KBM-7 (cell line): ENCODE measurements at places on chromosomes 7 and 10.

DNA sequence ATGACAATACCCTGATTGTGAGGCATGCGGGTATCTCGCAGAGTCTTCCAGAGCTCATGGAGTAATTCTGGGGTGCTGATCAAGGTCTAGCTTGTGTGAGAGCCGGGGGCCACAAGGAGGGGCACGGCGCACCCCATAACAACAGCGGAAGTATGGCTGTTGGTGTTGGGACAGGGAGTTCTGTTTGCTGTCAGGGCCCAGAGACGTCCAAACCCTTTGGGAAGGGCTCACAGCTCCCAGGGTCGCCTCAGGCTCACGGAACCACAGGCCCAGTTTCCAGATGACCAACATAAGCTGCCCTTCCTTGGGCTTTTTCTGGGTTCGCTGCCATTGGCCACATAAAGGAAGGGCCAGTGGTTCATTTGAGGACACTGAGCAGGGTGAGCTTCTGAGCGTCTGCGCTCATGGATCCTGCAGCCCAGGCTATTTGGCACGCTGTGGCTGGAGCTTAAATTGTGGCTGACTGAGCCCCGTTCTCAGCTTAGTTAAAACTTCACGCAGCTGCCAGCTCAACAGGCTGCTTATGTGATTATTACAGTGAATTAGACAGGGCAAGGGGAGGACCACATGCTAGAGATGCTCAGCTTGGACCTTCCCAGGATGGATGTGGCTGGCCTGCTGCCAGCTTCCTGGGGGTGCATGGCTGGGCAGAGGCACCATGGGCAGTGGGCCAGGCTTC lies 92.3 kb downstream of the DNAJB6 start:
- no peak for DNase-seq

DNA sequence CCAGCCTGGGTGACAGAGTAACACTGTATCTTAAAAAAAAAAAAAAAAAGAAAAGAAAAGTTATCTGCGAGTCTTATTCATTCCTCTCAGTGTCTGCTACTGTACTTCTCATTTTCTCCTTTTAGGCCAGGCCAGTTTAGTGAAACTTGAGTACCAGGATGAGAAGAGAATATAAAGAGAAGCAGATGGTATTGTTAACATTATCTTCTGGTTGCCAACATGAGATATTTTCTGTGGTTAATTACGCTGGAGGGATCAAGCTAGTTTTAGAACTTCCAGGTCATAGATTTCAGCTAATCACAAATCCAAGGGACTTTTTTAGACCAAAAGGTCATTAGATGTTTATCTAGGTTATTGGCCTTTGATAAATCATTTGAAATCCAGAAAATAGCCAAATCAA lies 252.6 kb upstream of the SMIM30 start:
- DNase-seq = no peak

DNA sequence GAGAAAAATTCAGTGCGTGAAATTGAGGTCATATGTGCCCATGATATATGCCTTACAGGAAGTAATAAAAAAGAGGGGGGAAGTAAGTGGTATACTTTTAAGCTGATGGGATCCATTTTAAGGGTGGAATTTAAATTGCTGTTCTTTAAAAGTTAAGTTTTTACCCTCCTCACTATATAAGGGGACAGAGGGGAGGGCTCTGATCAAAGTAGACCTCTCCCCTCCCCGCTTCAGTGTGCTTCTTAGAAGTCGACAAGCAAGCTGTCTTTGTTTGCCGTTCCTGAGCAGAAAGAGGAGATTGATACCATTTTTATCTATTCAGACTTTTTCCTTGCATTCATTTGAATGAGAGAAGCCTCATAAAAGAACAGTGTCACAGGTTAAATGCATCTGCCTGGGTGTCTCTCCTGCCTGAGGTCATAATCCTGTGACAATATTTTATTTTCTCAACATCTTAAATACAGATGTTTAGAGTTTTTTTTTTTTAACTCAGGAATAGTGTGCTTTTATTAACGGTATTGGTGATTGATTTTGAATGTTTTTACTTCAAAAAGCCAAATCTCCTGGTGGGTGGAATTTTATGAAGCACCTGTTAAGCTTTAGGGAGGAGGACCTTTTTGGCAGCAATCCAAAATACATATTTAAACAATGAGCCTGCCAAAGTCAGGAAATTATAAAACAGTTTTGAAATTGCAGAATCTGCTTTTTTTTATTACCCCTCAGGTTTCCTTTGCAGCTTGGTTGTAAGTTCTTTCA lies 141.7 kb downstream of the KAT6B start:
- peak; percentile 68 for DNase-seq

DNA sequence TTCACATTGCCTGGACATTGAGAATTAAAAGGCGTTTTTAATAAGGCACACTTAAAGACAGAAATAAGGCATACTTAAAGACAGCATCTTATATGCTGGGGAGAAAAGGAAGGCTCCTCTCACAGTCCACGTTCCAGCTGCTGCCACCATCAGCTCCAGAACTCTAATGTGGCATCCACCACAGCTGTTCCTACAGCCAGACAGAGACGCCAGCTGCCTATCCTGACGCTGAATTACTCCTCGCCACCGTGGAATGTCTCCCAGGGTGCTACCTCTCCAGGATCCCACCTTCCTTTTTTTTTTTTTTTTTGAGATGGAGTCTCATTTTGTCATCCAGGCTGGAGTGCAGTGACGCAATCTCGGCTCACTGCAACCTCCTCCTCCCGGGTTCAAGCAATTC lies 30.8 kb downstream of the SLC37A3 start:
- DNase-seq = no peak

DNA sequence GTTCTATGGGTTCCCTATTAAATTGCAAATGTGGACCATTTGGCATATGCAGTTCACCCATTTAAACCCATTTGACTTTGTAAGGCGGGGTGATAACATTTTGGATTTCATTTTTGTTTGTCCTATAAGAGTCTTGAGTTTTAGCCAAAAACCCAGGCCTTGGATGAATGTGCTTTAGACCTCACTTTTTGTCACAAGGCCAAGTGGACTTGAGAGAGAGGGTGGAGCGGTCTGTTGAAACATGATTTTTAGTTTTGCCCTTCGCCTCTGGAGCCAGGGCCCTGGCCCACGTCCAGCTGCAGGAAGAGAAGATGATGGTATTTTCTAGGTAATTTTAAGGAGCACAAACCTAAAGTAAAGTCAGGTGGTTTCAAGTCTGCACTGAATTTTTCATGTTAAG lies 260.1 kb downstream of the SLC25A13 start:
- no peak for DNase-seq

- DNase-seq = no peak
Measured at GRCh38 chr7:116316838-116317628, 106.7 kb downstream of the TES start.

DNA sequence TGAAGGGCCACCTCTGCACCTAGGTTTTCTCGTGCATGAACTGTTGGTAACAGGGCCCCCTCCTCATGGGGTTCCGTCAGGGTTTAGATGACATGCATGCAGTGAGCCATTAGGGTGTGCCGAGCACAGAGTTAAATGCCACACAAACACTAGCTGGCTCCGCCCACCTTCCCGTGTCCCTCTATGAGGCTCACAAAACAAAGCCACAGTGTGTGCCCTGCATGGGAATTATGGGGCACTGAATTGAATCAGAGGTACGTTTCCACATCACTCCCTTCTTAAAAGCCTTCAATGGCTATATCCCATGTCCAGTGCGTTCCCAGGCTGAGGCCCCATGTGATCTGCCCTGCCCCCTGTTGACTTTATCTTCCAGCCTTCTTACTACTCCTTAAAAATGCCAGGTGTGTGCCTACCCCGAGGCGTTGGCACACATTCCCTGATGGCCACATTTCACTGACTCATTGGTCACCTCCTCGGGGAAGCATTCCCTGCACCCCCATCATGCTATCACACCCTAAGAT lies 35.7 kb downstream of the GSDME start:
- DNase-seq = no peak

DNA sequence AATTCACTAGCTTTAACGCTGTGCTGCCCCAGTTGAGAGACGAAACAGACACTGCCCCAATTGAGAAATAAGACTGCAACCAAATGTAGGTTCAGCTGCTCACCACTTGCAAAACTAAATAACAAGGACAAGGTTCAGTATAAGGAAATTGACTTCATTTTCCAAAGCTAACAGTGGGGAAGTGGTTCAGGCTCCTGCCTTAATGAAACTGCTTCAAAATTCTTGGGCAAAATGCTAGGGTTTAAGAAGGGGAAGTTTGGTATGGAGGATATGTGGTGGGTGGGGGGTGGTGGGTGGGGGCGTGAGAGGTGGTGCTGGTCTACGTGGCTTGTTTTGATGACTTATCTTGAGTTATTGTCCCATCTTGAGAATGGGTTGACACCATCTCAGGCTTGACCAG lies 21.8 kb downstream of the MRPL32 start:
- DNase-seq = no peak

- no peak for DNase-seq
Measured at GRCh38 chr7:130521258-130521951, 29.5 kb downstream of the MEST start.

- DNase-seq = no peak
Measured at GRCh38 chr10:117536866-117537435, 5.6 kb upstream of the EMX2 start.

DNA sequence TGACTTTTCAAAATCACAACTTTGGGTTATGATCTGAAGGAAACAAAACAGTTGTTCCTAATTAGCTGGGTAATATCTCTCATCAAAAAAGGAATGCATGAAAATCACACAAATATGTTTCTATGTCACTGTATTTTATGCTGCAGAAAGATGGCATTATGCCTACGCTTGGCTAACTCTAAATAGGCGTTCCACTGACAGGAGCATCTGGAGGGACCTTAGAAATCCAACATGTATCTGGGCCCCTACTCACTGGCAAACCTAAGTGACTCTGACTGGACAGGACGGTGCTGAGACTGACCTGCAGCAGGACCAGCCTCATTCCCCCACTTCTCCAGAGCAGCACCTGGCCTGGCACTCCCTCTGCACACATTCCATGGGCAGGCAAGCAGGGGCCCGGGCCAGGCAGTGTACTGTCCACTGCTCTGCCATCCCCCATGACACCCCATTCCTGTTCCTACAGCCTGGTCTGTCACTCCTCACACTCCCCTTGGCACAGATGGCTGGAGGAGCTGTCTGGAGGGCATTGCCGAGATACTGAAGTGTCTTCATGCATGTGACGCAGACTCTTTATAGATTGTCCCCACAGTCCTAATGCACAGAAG lies 2.6 kb upstream of the MYL7 start:
- DNase-seq = no peak

DNA sequence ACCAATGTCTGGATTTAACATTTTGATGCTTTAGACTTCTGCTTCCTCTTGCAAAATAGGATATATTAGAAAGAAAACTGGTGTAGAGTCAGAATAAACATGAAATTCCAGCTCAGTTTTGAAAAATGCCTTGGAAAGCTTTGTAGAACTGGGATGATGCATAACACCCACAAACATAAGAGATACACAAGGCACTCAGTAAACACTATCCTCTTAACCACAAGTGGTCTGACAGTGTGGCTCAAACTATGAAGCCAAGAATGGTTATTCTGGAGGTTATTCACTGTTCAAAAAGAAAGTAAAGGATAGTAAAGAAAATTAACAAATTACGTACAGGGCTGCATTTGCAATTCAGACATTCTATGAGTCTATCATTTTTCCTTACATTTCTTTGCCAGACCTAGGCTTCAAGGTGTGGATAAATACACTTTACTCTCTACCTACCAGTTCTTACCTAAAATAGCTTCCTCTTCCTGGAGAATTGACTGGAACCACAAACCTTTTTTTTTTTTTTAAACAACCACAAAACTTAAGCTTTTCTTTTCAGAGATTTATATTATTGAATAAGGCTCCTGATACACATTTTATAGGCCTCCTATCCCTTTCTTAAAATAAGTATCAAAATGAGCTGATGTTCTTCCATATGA lies 9.0 kb upstream of the RSBN1L start:
- DNase-seq = peak; percentile 25

GRCh38 chr7:135265637-135266036 lies 32.0 kb downstream of the STRA8 start:
- no peak for DNase-seq

- DNase-seq = no peak
Measured at GRCh38 chr10:72353965-72354355, 759 bp downstream of the DNAJB12 start.

GRCh38 chr10:120555842-120556532 lies 99.0 kb downstream of the PLPP4 start:
- no peak for DNase-seq

GRCh38 chr10:69394020-69394419 lies 22.7 kb downstream of the TACR2 start:
- DNase-seq = no peak

GRCh38 chr7:129295015-129295423 lies 70.2 kb downstream of the AHCYL2 start:
- DNase-seq = no peak

DNA sequence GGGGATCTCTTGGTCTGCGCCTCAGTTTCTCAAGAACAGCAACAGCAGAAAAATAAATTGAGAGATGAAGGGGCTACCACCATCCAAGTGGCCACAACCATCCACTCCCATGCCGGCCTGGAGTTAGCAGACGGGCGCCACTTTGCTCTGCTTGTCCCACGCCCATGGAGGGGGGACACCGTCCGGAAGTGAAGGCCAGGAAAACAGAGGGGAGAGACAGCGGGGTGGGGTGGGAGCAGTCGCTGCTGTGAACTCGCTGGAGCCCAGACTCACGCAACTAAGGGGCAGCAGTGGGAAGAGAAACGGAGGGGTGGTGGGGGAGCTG lies 135.4 kb downstream of the KIF20B start:
- DNase-seq = no peak

DNA sequence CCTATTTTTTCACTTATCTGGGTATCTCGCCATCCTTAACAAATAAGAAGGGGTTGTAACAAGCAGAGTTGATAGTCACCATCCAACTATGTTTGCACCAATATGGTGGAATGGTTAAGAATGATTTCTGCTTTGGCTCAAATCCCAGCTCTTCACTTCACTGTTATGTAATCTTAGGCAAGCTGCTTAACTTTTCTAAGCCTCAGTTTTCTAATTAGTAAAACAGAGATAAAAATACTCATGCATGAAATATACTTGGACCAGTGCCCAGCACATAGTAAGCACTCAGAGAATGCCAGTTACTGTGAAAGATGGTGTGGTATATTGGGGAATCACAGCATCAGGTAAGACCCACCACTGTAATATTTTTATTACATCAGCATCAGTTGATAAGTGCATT lies 33.6 kb downstream of the ABCB1 start:
- DNase-seq = no peak

DNA sequence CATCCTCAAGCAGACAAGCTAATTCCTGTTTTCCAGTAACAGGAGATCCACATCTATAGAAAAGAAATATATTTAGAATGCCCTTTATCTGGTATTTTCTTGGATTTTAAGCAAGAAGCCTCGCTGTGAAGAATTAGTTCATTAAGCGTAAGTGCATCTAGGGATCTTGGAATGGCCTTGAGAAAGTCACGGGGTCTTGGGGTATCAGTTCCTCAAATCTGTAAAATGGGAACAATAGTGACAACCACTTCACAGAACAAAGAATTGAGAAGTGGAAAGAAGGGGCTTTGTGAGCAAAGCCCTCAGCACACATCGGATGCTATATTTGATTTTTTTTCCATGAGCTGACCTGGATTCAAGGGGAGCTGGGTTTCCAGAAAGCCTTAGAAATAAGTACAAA lies 32.3 kb upstream of the WDFY4 start:
- DNase-seq = no peak

GRCh38 chr10:71367271-71367670 lies 29.4 kb upstream of the CDH23 start:
- no peak for DNase-seq

GRCh38 chr10:97854743-97855142 lies 5.1 kb downstream of the GOLGA7B start:
- no peak for DNase-seq

- no peak for DNase-seq
Measured at GRCh38 chr10:94846204-94846603, 83.7 kb downstream of the CYP2C19 start.

GRCh38 chr7:30226614-30227268 lies 57.7 kb upstream of the ZNRF2 start:
- DNase-seq = no peak
